ENCODE measurements at places on chromosomes 6 and 20. TPM values are rescaled to one million over a fixed set of nuclear protein-coding genes. Genes with fewer than 3 reads are reported as not detected.

Gene ASIP
- 1.4 TPM for total RNA-seq

Gene PIGU
- 31.5 TPM for total RNA-seq

Gene GSTA3
- total RNA-seq, result not detected

Gene SLC35F1
- total RNA-seq, result 15.3 TPM

Gene ZNF831
- 1.8 TPM for total RNA-seq

Gene KIF6
- total RNA-seq, result not detected

Gene L3MBTL3
- total RNA-seq, result 16.0 TPM

- DNase-seq, result no peak
These were observed 114.8 kb downstream of the RPS12 start for GRCh38 chr6:132929141-132929540.

DNA sequence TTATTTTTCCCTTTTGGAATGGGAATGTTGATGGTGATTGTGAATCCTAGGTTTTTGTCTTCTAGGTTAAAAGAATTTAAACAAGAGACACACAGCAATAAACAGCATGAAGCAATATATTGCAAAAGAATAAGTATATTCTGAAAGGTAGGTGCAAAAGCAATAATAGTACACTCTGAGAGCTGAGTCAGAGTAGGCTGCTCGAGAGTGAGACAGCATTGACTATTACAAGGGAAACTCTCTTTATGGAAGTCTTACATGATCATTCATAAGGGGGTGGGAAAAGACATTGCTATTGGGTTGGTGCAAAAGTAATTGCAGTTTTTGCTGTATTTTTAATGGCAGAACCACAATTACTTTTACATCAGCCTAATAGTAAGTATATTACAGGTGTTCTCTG is 25.0 kb downstream of the FBXO5 start:
- DNase-seq, result no peak

DNA sequence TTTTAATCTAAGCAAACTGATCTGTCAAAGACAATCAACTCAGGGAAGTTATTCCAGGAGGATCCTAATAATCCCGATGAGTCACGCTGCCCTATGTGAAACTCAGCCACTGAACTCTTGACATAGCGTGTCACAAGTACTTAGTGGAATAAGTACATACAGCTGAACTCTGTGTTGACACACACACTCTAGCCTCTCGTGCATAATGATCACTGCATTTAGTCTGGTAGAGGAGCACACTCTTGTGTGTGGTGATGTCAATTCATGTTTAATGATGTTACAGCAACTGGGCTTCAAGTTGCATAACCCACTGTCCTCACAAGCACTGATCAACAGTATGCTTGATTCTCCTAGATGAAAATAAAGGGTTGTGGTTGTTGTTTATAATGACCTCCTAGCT is 148.3 kb downstream of the HACE1 start:
- no peak for DNase-seq

DNA sequence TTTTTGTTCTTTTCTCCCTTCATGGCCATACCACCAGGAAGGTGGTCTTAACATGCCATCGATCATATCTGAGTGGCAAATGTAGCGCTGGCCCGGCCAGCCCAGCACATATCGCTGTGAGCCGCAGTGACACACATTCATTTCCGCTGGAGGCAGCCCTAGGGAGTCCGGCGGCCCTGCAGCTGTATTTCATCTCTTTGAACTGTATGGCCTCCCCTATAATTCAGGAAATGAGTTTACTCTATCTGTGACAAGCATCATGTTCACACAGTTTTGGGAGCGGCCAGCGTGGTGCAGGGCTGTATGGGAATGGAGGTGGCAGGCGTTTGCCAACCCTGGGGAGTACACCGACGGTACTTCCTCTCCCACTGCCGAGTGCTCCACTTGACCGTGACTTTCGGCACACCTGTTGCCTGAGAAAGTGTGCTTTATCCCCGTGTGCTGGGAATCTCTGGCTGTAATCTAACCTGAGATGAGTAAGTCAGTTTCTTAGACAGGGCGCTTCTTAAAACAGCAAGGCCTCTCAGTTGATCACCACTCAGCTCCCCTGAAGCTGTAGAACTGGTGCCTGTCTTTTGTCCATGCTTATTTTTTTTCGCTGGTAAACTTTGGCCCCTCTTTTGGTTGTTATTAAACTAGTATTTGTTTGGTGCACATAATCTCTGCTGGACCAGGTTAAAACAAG is 257.1 kb upstream of the TAB2 start:
- no peak for DNase-seq

- no peak for DNase-seq
These were observed 7.3 kb downstream of the COL10A1 start for GRCh38 chr6:116118608-116119007.

- DNase-seq, result no peak
These were observed 166.4 kb upstream of the PRND start for GRCh38 chr20:4555188-4555890.

DNA sequence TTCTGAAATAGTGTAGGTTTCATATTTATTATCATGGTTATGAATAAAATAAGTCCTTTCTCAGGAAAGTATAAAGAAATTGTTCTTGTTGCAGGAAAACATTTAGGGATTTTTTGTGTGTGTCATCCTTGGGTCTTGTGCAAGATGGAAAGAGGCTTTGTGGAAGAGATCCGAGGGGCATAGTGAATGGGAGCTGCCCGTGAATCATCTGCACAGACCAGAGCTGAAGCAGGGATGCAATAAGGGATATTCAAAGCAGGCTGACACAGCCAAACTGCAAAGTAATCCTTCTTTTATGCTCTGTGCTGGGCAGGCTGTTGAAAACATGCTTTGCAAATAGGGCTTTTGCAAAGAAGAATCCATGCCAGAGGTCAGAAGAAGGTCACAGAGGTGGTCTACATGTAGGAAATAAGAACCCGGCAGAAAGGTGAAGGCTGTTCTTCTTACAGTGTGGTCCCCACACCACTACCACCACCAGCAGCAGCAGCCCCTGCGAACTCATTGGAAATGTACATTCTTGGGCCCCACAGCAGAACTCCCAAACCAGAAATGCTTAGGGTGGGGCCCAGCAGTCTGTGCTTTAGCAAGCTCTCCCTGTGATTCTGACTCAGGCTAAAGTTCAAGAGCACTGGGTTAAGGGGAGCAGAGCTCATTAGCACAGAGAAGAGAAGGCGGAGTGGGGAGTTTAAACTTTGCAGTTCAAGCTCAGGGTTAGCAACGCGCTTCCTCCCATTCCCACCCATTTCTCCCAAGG is 237.6 kb downstream of the QKI start:
- no peak for DNase-seq

DNA sequence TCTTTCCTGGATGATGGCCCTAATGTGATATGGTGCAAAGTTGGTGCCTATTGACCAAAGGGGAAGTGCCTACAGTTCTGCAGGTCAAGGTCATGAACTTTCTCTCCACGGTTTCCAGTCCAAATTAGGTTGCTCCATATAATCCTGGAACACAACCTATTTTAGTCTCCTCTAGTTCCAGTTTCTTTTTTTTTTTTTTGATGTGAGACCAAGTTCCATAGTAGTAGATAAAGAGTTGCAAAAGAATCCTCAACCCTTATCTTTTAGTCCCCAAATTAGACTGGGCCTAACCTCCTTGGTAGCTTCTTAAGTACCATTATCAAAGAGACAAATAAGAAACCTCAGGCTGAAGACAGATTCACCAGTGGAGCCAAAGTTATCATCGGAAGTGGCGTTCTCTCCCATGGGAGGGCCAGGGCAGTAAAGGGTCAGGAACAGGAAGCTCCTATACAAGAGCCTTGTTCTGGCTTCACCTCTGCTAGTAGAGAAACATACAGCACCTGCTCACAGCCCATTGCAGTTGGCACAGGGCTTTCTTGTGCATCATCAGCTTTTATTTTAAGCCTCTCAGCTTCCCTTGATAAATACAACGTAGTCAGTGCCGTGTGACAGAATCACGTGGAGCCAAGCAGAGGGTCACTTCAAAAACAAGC is 132.2 kb upstream of the RREB1 start:
- no peak for DNase-seq

- DNase-seq, result no peak
These were observed 7.0 kb downstream of the ADTRP start for GRCh38 chr6:11771473-11772048.

- DNase-seq, result no peak
These were observed 142.9 kb downstream of the MTHFD1L start for GRCh38 chr6:151008425-151008824.

DNA sequence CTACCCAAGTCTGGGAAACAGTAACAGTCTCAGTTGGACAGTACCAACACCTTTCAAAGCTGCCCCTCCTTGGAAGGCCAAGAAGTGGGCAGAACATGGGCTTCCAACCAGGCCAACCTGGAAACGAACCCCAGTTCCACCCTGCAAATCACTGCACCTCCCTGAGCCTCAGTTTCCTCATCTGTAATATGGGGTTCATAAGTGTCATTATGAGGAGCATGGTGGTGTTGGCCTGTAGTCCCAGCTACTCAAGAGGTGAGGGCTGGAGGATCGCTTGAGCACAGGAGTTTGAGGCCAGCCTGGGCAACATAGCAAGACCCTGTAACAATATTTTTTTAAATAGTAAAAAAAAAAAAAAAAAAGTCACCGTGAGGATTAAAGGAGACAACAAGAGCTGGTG is 34.5 kb downstream of the C20orf203 start:
- no peak for DNase-seq

DNA sequence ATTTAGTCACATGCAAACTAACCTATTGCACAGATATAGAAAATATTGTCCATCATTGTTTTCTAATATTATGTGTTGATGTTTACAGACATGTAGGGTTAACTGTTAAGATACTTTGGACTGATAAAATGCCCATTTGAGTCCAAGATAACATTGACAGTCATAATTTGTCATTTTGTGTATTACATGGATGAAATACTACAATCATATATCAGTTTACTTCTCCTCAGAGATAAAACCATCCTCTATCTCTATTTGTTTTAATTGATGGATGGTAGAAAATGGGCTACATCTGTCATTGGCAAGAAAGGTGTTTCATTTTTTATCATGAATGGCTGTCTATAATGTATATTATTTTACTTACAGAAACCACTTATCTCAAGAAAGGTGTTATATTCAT is 6.2 kb downstream of the EPHA7 start:
- DNase-seq, result no peak

DNA sequence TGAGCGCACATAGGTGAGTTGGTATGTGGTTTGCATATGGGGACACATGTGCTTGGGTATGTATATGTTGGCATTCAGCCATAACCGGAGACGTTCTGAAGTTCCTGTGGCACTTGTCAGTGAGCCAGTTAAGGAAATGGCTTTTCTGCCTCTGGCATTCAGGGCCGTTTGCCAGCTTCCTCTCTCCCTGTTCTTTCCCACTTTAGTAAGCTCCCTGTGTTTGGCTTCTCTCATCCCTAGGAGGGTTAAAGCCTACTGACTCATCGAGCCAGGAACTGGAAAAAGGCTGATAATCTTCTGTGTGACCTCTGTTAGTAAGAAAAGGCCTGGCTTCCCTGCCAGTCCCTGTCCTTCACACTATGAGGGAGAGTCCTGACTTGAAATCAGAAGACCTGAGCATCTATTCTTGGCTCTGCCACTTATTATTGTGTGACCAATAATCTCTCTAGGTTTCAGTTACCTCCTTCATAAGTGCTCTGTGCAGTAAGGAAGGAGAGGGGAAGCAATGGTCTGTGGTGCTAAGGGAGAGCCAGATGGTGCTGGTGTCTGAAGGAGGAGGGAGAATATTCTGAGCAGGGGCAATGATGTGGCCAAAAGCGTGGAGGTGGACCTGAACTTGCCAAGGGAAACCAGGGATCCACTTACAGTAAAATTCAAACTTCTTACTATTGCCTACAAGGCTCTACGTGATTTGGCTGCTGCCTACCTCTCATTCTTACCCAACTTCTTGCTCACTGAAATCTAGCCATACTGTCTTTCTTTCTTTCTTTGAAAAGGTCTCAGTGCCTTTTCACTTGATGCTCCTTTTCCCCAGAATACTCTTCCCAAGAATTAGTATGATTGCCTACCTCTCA is 31.4 kb downstream of the ACSS2 start:
- DNase-seq, result peak; percentile 47

DNA sequence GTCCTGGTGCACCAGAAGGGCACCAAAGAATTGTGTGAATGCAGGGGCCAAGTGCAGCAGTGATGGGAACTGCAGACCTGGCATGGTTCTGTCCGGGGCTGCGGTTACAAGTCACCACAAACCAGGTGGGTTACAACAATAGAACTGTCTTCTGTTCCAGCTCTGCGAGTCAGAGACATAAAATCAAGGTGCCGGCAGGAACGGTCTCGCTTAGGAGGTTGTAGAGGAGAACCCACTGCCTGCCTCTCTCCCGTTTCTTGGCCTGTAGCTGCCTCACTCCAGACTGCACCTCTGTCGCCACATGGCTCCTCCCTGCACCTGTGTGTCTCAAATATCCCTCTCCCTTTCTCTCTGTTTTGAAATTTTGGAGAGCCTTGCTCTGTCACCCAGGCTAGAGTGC is 143.3 kb downstream of the TAF4 start:
- DNase-seq, result no peak

DNA sequence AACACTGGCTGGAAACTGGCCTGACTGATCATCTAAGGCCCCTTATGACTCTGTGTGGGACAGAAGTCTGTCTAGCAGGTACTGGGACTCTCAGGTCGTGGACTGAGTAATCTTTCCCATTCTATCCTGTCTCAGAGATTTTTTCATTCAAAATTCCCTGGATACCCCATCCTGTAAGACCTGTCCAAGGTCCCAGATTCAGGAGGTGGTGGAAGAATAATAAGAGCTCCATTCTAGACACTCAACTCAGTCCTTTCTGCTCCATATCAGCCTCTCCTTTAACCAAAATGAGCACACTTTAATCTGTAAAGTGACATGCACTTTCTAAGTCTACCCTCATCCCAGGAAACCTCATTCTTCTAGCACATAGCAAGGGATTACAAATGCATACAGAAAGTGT is 82.5 kb upstream of the MRPS10 start:
- DNase-seq, result no peak

DNA sequence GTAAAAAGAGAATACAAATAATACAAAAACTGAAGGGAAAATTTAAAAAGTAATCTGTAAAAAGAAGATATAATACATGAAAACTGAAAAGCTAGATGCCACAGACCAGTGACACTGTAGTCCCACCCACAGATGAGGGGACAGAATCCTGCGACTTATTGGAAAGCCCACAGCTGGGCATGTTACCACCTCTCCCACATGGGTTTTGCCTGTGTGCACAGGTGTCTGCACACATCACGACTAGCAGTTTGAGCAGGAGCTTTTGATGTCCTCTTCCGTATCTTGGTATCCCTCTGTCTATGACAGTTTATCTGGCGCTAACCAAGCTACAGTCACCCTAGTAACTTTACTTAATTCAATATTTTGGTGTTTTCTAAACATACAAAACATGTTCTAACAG is 291.1 kb upstream of the EXOC2 start:
- no peak for DNase-seq

DNA sequence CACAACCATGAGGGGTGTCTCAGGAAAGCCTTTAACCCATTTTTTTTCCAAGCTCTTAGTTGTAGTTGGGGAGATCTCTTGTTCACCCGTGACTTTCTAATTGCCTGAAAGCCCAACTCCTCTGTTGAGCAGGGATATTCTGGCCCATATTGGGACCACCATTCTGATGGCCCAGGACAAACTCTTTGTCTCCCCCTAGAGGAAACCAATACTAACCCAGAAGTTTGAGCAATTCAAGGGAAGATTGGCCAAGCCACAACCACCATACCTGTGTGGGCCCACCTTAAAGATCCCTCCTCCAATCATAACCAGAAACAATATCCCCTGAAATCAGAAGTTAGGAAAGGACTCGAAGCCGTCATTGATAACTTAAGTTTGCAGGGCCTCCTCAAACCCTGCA is 132.6 kb downstream of the THBS2 start:
- no peak for DNase-seq

- no peak for DNase-seq
These were observed 18.4 kb upstream of the ULBP3 start for GRCh38 chr6:150087336-150087735.

All from tibial nerve (tissue), 4 donors.